Effector CD8-positive, alpha-beta T cell (primary cell): ENCODE measurements at places on chromosomes 4 and X.

DNA sequence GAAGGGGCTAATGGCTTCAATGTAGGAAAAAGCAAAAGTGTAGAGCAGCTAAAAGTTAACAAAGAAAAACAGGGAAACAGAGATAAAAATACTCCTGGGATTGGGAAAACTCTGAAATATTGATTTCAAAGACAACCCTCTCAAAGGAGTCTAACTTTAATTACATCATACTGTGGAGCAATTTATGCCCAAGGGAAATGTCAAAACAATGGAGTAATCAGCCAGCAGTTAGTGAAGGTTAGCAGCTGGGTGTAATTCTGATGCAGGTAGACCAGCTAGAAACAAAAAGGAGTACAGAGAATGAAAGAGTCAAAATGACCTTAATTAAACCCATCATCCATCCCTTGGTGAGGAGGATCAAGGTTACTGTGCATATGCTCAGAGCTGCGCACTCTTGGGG, 169.0 kb downstream of the ADAM29 start:
- no peak for DNase-seq

DNA sequence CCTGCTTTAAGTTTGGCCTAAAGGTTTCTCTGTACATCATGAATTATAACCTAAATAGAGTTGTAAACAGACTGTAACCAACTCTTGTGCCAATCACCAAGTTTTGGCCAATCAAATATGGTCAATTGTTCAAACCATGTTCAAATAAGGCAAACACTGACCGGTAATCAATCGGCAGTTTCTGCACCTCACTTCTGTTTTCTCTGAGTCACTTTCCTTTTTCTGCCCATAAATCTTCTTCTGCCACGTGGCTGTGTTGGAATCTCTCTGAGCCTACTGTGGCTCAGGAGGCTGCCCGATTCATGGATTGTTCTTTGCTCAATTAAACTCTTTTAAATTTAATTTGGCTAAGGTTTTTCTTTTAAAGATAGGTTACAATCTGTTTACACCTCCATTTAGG, 16.5 kb upstream of the ENPP6 start:
- no peak for DNase-seq

GRCh38 chrX:66489339-66489738, 149.5 kb downstream of the EDA2R start:
- DNase-seq: no peak

- DNase-seq: no peak
These were observed 367.0 kb downstream of the RAB28 start for GRCh38 chr4:13117185-13117584.

- no peak for DNase-seq
These were observed 351.2 kb downstream of the BMPR1B start for GRCh38 chr4:95108883-95109421.
